ENCODE measurements at places on chromosomes 13 and 19. TPM values are rescaled to one million over a fixed set of nuclear protein-coding genes. Genes with fewer than 3 reads are reported as not detected.
A peak's percentile ranks its signal among the peaks of the same experiment; 100 is the strongest.

DNA sequence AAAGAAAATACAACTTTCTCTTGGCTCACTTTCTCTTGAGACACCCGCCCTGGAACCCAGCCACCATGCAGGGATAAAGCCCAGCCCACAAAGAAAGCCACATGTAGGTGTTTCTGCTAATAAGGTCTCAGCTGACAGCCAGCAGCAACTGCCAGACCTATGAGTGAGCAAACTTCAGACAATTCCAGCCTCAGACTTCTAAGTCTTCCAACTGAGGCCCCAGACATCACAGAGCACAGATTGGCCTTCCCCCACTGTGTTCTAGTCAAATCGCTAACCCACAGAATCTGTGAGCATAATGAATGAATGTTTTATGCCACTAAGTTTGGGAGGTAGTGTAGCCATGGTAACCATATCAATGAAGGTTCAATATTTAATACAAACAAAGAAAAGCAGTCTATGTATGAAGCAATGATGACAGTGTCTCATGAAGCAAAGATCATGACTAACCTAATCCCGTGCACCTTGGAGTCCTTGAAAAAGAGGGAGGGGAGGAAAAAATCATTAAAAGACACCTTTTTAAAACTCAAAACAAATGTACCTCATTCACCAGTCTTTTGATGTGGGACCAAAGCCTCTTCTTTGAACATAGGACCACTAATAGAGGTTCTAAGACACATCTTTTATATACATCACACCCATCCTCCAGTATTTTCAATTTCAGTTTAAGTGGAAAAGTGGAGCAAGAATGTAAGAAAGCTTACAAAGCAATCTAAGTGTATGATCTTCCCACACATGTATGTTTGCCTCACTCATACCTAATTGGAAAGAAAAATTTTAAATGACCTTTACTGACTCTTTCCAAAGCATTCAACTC lies 6.2 kb downstream of the MRPS31 start:
- no peak overlapping the region for H3K27ac ChIP-seq
- peaks cover 3% of the 10 kb centered on the region for H3K4me1 ChIP-seq
- no peak overlapping the region for H3K4me3 ChIP-seq
- DNase-seq, result no peak

DNA sequence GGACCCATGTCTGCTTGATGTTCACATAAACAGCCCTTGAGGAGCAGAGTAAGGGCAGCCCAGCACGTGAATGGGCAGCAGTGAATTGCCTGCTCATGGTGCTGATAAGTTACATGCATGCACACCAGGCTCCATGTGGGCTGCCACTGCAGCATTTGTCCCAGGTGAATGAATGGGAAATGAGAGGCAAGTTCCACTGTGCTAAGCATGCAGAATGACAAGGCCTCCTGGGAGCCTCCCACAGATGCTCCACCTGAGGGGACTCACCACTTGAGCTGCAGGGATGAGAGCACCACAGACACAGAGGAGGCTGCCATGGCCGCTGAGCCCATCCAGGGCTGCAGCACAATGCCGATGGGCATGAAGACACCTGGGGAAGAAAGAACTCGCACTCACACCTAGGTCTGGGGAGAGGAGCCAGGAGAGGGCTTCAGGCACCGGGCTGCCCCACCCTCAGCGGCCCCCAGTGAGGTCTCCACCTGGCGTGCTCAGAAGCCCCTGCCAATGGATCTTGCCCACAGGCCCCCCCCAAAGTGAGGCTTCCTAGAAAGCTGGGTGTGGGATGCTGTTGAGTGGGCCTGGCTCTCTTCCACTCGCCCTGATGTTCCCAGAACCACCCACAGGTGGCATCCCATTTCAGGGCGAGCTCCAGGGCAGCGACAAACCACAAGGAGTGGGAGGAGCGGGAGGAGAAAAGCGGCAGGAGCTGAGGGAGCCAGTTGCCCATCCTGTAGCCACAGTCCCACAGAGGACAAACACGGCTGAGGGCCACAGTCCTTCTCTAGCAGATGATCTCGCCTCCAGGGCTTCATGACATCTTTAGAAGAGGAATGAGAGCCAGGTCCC lies 73.8 kb downstream of the CCDC70 start:
- H3K27ac ChIP-seq, result no peak overlapping the region
- DNase-seq, result peak; percentile 63
- H3K4me3 ChIP-seq, result no peak overlapping the region
- H3K27me3 ChIP-seq, result no peaks in the 10 kb centered on the region
- H3K4me1 ChIP-seq, result 0 out of 2 replicates have a peak, but pooled peaks cover 3% of the 10 kb centered on the region

GRCh38 chr19:18173572-18174288 lies at the start of gene IFI30:
Gene IFI30, plus strand, starts transcription at chr19:18173813. Its CDS starts 29 bp downstream, at chr19:18173842.
- no peak within 1 kb of the TSS for H3K27ac ChIP-seq
- peaks cover 9% of the 10 kb centered on the region for H3K4me1 ChIP-seq
- H3K36me3 ChIP-seq, result peaks cover 8% of the 10 kb centered on the region
- H3K27me3 ChIP-seq, result peaks cover 19% of the 10 kb centered on the region
- DNase-seq, result peak; percentile 77
- peak within 1 kb of the TSS; percentile 80 for H3K4me3 ChIP-seq

GRCh38 chr19:18840288-18841267 lies 8.8 kb downstream of the UPF1 start:
- H3K27ac ChIP-seq, result peak overlapping the region; percentile 79
- no peak for DNase-seq
- H3K4me3 ChIP-seq, result no peak overlapping the region
- H3K36me3 ChIP-seq, result peaks cover 15% of the 10 kb centered on the region
- H3K27me3 ChIP-seq, result no peaks in the 10 kb centered on the region

DNA sequence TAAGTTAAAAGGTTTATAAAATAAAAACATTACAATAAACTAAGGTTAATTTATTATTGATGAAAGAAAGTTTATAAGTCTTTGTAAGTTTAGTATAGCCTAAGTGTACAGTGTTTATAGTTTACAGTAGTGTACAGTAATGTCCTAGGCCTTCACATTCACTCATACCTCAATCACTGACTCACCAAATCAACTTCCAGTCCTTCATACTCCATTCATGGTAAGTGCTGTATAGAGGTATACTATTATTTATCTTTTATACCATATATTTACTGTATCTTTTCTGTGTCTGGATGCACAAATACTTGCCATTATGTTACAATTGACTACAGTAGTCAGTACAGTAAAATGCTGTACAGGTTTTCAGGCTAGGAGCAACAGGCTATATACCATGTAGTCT lies 490.0 kb downstream of the GPC6 start:
- no peaks in the 10 kb centered on the region for H3K27me3 ChIP-seq
- no peak for DNase-seq

DNA sequence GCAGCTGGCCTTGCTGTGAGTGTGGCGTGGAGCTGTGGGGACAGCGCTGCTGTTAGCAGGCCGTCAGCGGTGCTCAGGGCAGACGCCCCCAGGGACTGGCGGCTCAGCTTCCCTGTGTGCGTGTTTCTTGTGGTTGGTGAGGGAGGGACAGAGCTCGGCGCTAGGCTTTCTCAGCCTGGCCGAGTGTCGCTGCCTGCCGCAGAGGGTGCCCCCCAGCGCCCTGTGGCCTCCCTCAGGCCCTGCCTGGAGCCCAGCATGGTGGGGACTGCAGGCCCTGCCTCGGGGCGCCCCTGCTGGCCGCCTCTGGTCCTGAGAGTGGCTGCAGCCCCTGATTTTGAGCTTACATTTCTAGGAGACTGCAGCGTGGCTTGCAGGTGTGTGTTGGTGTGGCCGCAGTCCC lies 35.5 kb downstream of the DOT1L start:
- H3K4me1 ChIP-seq, result no peaks in the 10 kb centered on the region
- no peaks in the 10 kb centered on the region for H3K27me3 ChIP-seq
- peak; percentile 62 for DNase-seq
- H3K4me3 ChIP-seq, result no peak overlapping the region
- H3K36me3 ChIP-seq, result peaks cover 12% of the 10 kb centered on the region
- H3K27ac ChIP-seq, result peak overlapping the region; percentile 83

DNA sequence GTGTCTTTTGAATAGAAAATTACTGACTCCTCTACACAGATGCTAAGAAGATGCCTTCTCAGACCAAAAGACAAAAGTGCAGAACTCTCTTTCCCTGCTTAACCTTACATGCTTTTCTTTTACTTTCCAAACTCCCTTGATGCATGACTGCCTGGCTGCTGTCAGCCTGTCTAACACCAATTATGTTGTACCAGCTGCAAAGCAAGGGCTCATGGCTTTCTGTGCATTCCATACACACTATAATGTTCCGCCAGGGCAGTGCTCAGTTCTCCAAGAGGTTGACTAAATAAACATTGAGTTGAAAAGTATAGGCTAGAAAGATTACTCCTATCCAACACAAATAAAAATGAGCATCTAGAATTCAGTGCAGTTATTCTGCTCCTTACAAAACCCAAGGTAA lies 330.4 kb upstream of the NBEA start:
- H3K4me3 ChIP-seq, result no peak overlapping the region
- H3K4me1 ChIP-seq, result peaks cover 2% of the 10 kb centered on the region
- H3K36me3 ChIP-seq, result no peaks in the 10 kb centered on the region
- DNase-seq, result no peak
- H3K27ac ChIP-seq, result no peak overlapping the region

- no peaks in the 10 kb centered on the region for H3K36me3 ChIP-seq
- DNase-seq, result no peak
- H3K27me3 ChIP-seq, result no peaks in the 10 kb centered on the region
- H3K4me1 ChIP-seq, result peaks cover 25% of the 10 kb centered on the region
- no peak overlapping the region for H3K4me3 ChIP-seq
Measured at GRCh38 chr13:23506807-23507291, 63.4 kb upstream of the TNFRSF19 start.

DNA sequence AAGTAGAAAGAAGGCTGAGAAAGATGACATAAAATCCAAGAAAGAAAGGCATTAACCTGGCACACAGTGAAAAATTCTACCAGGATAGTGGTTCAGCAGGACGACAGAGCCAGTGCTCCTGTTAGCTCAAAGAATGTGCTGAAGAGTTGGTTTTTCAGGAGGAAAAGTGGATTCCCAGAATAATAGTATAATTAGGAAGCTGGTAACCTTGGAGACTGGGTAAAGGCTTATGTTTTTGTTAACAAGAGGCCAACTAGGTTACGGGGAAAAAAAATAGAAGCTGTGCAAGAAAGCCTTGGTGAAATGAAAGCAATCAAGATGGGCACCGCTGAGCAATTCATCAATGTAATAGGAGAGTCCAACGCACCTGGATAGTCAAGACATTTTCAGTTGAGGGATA lies 54.7 kb downstream of the SLC15A1 start:
- peaks cover 9% of the 10 kb centered on the region for H3K4me1 ChIP-seq
- no peak for DNase-seq
- H3K4me3 ChIP-seq, result no peak overlapping the region
- H3K27ac ChIP-seq, result no peak overlapping the region
- no peaks in the 10 kb centered on the region for H3K36me3 ChIP-seq
- no peaks in the 10 kb centered on the region for H3K27me3 ChIP-seq

GRCh38 chr13:102847272-102848234 lies 1.7 kb downstream of the ERCC5 start:
- H3K4me1 ChIP-seq, result peaks cover 12% of the 10 kb centered on the region
- peak overlapping the region; percentile 93 for H3K27ac ChIP-seq
- no peaks in the 10 kb centered on the region for H3K27me3 ChIP-seq
- H3K36me3 ChIP-seq, result no peaks in the 10 kb centered on the region
- H3K4me3 ChIP-seq, result peak overlapping the region; percentile 95
- DNase-seq, result no peak

GRCh38 chr19:8680676-8681344 lies 17.8 kb downstream of the ACTL9 start:
- no peak overlapping the region for H3K27ac ChIP-seq
- no peaks in the 10 kb centered on the region for H3K4me1 ChIP-seq
- H3K4me3 ChIP-seq, result no peak overlapping the region

DNA sequence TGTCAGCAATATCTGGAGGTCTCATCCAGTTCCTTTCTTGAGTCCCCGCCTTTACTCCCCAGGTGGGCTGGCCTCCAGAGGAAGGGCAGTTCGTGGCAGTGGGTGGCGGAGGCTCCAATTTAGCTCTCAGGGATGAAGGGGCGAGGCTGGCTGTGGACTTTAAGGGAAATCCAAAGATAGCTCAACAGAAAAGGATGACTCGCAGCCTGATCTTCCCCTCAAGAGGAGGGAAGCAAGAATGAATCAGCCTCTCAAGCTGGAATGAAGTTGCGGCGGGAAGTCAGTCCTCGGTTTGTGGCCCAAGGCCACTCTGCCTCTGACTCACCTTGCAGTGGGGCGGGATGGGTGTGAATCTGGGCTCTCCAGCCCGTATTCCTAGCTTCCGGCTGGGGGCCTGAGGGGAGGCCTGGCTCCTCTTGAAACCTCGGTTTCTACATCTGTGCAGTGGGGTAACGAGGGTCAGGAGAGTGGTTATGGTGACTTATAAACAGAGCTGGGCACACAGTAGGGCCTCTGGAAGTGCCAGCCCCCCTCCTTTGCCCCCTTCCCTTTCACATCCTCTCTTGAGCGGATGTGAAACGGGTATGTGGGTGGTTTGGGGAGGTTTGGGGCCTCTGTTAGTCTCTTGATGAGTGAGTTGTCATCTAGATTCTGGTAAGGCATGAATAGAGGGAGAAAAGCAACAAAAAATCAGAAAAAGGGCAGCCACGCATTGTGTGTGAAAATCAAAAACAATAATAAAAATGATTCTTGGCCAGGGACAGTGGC lies 10.5 kb upstream of the SMG9 start:
- H3K4me3 ChIP-seq, result no peak overlapping the region
- H3K36me3 ChIP-seq, result no peaks in the 10 kb centered on the region
- peaks cover 11% of the 10 kb centered on the region for H3K27me3 ChIP-seq

DNA sequence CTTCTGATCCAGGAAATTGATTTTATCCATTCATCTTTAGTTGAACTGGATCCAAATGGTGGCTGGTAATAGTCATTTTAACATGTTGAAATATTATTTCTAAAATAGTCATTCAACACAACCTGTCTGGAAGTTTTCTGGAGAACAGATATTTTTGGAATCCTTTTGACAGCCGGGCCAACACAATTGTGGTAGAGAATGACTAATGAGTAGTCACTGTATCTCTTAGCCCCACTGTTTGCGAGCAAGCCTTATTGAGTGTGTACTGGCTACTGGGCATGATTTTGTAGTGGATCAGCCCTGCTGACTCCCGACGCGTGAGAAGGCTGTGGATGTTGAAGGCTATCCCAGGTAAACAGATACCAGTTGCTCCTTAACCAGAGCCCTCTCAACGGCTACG lies 383.4 kb downstream of the ZNF536 start:
- no peak overlapping the region for H3K4me3 ChIP-seq
- H3K4me1 ChIP-seq, result no peaks in the 10 kb centered on the region
- no peak for DNase-seq
- H3K27me3 ChIP-seq, result no peaks in the 10 kb centered on the region
- H3K36me3 ChIP-seq, result no peaks in the 10 kb centered on the region
- H3K27ac ChIP-seq, result no peak overlapping the region

Gene SLC25A42
- 9.2 TPM for total RNA-seq

Gene LENG9
- 7.5 TPM for total RNA-seq

Gene CLDND2
- total RNA-seq, result 2.1 TPM

Gene VSTM1
- not detected for total RNA-seq

Gene KLK12
- total RNA-seq, result not detected

Gene PTPRS
- 253 TPM for total RNA-seq

Measured in WTC11 (cell line).